Adipose tissue (tissue), 3 donors: ENCODE measurements at places on chromosomes 5 and 9. TPM values are rescaled to one million over a fixed set of nuclear protein-coding genes. Genes with fewer than 3 reads are reported as not detected.

Gene DELE1
- polyA plus RNA-seq, result 29.9 TPM

Gene IFNE
- polyA plus RNA-seq, result not detected

Gene ROPN1L
- polyA plus RNA-seq, result 0.89 TPM

Gene KCNV2
- not detected for polyA plus RNA-seq

Gene ADAMTS13
- polyA plus RNA-seq, result 4.2 TPM

Gene BTNL9
- 187 TPM for polyA plus RNA-seq
